ENCODE measurements at places on chromosomes 1 and 21.

DNA sequence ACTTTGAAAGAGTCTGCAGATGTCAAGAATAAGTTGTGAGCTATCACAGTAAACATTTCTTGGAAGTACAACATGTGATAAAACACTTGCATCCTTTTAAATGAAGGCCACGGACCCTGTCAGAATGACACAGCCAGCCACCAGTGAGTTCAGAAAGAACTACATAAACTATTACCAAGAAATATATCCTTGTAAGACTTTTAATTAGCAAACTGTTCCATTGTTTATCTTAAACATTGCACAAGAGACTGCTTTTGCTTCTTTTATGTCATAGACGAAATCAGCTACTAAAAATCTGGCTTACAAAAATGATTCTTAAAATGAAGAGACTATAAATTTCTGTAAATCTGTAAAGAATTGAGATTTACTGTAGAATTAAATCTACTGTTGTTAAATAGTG, 17.9 kb downstream of the LRRC7 start:
- DNase-seq = no peak

DNA sequence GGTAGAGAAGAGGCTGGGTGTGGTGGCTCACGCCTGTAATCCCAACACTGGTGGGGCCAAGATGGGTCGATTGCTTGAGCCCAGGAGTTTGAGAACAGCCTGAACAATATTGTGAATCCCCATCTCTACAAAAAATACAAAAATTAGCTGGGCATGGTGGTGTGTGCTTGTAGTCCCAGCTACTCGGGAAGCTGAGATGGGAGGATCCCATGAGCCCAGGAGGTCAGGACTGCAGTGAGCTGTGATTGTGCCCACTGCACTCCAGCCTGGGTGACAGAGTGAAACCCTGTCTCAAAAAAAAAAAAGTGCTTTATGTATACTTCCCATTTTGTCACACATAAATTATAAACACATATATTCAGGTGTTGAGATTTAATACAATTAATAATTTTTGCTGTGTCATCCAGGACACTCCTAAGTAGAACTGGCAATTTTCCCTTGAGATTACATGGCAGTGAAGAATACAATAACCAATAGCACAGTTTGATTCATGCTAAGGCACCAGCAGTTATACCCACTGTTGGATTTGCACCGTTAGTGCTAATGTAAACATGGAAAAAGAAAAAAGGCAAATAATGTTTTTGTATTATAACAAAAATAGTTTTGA, 15.5 kb downstream of the GABPB2 start:
- no peak for DNase-seq

DNA sequence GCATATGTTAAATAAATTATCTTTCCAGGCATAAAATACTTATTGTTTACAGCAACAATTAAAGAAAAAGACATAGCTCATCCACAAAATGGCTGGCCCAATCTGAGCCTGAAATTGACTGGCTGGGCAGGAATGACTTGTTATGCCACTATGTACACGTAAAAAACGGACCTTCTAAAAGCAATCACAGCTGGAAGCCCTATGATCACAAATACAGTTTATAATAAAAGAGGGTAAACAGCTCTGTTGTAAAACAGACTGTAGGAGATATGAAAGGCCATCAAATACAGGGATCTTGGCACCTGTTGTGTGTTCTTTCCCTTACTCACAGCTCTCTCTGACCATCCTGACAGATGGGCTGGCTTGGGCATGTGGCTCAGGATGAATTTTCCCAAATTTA, 70.5 kb upstream of the DMRTA2 start:
- DNase-seq = no peak

- DNase-seq = no peak
Measured at GRCh38 chr1:17220287-17220686, 15.4 kb downstream of the PADI1 start.

GRCh38 chr1:118963456-118964430, 24.4 kb downstream of the TBX15 start:
- no peak for DNase-seq

GRCh38 chr1:232018231-232019025, 391.8 kb downstream of the DISC1 start:
- DNase-seq = no peak

All from activated CD4-positive, alpha-beta T cell treated with anti-CD3 and anti-CD28 coated beads for 24 hours (primary cell).